Nephron progenitor cell (in vitro differentiated cells): ENCODE measurements at places on chromosomes 7 and 10.

GRCh38 chr10:104614245-104614831 is 26.8 kb upstream of the SORCS3 start:
- peak; percentile 18 for DNase-seq

GRCh38 chr7:149686011-149686410 is 87.4 kb downstream of the ZNF467 start:
- no peak for DNase-seq

DNA sequence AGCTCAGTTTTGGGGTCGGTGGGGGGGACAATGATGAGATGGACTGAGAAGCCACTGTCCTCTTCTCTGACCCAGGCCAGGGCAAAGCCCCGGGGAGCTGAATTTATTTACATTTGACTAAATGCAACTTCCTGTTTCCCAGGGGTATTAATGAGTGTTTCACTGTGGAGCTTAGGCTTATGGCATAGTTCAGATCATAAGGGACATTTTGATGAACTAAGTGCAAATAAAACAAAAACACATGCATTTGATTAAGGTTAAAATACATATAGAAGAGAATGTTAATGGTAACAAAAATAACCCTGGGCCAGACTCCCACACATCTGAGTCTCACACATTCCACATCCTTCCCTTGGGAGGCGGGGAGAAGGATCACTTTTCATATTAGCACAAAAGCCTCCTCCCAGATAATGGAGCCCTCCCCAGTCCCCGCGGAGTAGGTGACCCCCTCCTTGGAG is 320.6 kb downstream of the FRMD4A start:
- DNase-seq = peak; percentile 46

DNA sequence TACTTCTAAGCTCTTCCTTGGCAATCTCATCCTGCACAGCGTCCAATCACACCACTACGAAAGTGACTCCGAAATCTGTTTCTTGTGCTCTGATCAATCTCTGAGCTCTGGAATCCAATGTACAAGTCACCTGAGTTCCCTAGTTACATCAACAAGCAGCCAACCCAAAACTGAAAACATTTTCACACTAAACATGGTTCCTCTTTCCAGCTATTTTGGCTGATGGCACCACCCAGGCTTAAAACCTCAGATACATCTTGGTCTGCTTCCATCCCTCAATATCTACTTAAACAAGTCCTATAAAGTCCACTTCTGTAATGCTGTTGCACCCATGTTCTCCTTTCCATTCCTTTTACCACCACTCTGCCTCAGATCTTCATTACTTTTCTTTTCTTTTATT is 3.6 kb downstream of the BLOC1S2 start:
- DNase-seq = no peak

GRCh38 chr7:46478046-46478445 is 557.0 kb upstream of the IGFBP3 start:
- DNase-seq = no peak

DNA sequence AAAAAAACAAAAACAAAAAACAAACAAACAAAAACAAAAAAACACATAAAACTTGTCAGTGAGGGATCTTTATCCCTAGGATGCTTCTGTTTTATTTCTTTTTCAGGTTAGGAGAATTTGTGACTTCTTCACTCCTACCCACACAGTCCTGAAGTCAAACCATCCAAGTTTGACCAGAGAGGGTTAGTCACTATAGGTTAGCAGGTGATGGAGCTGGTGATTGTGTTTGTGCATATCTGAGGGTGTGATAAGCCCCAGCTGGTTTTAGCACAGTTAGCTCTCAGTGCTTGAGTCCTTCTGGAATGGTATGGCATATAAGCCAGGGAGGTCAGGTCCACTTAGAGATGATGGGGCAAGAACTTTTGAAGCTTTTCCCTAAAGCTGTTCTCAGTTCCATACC is 11.8 kb upstream of the IKZF1 start:
- no peak for DNase-seq

GRCh38 chr10:95517536-95518454 is 43.4 kb downstream of the SORBS1 start:
- no peak for DNase-seq

DNA sequence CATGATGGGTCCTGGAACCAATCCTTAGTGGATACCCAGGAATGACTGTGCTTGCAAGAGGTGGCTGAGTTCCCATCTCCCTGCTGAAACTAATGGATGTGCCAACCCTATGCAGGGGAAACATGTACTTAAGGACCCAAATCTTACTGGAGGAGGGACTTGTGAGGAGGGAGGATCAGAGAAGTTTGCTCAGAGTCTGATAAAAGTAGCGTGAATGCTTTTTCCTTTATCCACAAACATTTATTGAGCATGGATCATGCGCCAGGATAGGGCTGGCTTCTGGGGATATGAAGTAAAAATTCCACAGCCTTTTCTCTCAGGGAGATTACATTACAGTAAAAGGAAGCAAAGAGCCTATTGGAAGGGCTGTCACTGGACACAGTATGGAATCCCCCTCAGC is 358.5 kb downstream of the RPS24 start:
- DNase-seq = no peak

DNA sequence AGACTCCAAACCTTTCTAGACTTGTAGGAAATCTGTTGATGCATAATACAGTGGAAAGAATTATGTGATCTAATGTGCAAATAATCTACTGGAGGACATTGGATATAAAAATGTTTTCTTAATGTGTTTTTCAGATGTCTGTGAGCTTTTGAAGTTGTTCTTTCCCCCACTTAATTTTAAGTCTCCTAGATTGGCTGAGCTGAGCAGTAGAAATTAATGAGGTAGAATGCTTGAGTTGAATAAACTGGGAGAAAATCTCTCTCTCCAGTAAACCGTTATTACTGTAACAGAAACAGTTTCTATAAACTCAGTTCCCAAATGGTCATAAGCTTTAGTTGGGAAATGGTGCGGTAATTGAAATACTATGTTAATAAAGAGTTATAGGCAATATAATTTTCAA is 15.7 kb downstream of the CSGALNACT2 start:
- no peak for DNase-seq

DNA sequence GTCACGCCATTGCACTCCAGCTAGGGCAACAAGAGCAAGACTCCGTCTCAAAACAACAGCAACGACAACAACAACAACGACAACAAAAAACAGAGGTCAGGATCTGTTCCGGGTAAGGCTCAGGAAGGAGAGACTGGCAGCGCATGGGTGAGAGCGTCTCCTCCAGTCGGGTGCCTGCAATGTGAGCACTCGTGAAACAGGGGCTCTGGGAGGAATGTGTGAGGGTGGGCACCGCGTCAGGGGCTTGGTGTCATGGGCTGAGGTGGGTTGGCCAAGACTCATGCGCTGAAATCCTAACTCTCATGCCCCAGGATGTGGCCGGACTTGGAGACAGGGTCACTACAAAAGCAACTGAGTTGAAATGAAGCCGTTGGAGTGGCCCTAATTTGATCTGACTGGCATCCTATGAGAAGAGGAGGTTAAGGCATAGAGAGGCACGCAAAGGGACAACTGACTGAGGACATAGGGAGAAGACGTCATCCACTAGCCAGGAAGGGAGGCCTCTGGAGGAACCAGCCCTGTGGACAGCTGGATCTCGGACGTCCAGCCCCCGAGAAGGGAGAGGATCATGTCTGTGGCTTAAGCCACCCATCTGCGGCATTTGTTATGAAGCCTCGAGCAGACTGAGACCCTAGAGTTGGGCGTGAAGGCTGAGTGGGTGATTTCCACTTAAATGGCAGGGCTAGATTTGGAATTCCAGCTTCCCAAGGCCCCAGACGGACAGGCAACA is 241.5 kb upstream of the PITRM1 start:
- DNase-seq = no peak

GRCh38 chr10:119252051-119252465 is 44.7 kb downstream of the GRK5 start:
- DNase-seq = peak; percentile 75

GRCh38 chr7:75951506-75951905 is 36.6 kb downstream of the POR start:
- no peak for DNase-seq

GRCh38 chr7:34096777-34097176 is 191.4 kb downstream of the BMPER start:
- DNase-seq = no peak

DNA sequence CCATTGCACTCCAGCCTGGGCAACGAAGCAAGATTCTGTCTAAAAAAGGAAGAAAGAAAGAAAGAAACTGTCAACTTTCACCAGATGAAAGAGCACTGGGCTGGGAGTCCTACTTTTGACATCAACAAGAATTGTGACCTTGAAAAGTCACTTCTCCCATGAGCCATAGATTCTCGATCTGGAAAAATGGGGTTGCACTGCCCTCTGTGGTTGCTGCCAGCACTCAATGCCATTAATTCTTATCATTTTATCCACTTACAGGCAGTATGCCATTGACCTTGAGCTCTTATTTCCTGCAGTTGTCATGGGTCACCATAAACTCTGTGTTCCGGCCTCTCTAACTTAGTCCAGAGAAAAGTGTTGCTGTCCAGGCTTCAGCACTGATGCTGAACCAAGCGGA is 137.2 kb downstream of the NOC3L start:
- no peak for DNase-seq

DNA sequence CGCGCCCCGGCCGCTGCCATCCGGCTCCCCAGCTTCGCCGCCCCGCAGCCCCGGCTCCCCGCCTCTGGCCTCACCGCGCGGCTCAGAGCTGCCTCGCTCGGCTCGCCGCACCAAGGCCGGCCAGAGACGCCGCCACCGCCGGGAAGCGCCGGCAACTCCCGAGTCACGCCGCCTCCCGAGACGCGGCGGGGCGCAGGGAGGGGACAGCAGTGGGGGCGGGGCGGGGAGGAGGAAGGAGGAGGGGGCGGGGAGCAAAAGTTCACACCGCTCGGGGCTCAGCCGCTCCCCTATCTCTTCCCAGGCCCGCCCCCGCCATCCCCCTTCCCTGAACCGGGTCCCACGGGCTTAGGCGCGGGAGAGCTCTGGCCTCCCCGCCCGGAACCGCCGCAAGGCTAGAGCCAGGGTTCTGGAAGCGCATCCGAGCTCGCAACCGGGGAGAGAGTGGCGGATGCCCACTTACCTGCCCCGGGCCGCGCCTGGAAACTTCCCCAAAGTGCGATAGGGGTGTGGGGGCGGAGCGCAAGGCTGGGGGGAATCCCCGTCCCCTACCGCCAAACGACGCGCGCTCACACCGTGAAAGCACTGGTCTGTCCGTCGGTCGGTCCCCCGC is 1.0 kb downstream of the CHST15 start:
- DNase-seq = peak; percentile 77

- no peak for DNase-seq
These were observed 165.3 kb downstream of the WNT2 start for GRCh38 chr7:117157241-117158209.
